ENCODE measurements at places on chromosomes 1 and 21.

- no peak for DNase-seq
These were observed 1422.9 kb downstream of the KCNT2 start for GRCh38 chr1:195185321-195185720.

GRCh38 chr1:203162403-203162802 lies 13.2 kb downstream of the MYBPH start:
- DNase-seq: no peak

- no peak for DNase-seq
These were observed 6.2 kb downstream of the TMEM59 start for GRCh38 chr1:54046671-54047383.

- DNase-seq: no peak
These were observed 45.5 kb downstream of the DHRS3 start for GRCh38 chr1:12572522-12572921.

DNA sequence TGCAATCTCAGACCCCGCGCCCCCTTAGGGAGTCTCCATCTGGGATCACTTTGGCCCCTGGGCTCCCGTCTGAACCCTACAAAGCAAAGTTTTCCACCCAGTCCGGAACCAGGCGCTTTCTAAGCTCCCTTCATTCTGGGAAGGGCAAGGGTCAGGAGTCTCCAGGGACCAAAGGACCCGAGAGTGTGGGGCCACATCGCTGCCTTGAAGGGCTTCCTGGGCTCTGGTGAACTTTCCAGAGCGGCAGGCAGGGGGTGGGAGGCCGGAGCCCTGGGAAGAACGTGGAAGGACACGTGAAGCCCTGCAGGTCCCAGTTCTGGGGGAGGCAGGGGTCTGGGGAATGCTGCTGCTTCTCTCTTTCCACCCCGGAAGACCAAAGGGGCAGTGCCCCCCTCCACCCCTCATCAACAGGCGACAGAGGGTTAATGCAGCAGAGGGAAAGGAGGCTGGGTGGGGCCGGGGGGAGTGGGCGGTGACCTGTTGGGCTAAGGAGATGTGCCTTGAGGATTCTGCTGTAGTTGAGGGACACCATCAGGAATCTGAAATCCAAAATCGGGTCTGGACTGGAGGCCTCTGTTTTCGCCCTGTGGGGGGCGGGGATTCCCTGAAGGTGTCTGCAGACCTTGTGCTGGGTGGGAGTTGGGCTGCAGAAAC lies 734 bp downstream of the CDK18 start:
- DNase-seq: no peak

DNA sequence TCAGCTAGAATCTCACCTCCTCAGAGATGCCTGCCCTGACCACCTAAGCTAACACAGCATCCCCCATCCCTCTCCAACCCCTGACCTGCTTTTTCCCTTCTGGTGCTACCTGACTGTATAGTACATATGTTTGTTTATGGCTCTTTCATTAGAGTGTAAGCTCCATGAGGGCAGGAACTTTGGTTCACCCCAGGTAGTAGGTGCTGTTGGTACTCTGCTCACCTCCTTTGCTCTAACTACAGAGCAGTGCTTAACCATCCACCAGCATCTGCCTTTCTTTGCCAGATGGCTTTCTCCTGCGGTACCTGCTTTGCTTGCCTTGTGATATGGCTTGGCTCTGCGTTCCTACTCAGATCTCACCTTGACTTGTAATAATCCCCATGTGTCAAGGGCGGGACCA lies 18.7 kb upstream of the BLACAT1 start:
- DNase-seq: no peak

GRCh38 chr1:185309566-185309965 lies 7.5 kb downstream of the IVNS1ABP start:
- DNase-seq: no peak

GRCh38 chr1:109434484-109434883 lies 8.2 kb upstream of the PSMA5 start:
- no peak for DNase-seq

DNA sequence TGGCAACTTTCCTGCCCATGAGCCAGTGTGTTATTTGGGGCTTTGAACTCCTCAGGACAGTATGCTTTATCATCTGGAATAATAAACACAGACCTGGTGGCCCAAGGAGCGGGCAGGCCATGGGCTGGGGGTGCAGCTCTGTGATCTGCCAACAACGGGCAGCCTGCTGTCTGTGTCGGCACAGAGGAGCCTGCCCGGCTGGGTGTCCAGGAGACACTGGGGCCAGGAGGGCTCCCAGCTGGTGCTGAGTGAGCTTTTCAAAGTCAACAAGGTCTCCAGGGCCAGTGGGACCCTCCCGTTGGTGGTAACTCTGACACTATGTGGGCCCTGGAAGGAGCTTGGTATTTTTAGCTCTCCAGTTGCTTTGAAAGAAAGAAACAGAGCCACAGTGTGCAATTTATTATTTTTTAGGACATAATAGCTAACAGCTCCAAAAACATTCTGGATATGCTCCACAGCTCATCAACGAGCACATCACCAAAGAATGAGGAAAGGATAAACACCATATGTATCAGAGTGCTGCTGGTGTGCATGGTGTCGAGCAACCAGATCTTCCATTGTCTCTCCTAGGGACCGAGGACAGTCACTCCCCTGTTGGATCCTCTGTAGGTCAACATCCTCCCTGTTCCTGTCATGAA lies 488.7 kb upstream of the USP24 start:
- no peak for DNase-seq

GRCh38 chr1:27600498-27601175 lies 3.3 kb downstream of the AHDC1 start:
- no peak for DNase-seq

GRCh38 chr1:207049974-207050391 lies 1.0 kb downstream of the YOD1 start:
- no peak for DNase-seq

DNA sequence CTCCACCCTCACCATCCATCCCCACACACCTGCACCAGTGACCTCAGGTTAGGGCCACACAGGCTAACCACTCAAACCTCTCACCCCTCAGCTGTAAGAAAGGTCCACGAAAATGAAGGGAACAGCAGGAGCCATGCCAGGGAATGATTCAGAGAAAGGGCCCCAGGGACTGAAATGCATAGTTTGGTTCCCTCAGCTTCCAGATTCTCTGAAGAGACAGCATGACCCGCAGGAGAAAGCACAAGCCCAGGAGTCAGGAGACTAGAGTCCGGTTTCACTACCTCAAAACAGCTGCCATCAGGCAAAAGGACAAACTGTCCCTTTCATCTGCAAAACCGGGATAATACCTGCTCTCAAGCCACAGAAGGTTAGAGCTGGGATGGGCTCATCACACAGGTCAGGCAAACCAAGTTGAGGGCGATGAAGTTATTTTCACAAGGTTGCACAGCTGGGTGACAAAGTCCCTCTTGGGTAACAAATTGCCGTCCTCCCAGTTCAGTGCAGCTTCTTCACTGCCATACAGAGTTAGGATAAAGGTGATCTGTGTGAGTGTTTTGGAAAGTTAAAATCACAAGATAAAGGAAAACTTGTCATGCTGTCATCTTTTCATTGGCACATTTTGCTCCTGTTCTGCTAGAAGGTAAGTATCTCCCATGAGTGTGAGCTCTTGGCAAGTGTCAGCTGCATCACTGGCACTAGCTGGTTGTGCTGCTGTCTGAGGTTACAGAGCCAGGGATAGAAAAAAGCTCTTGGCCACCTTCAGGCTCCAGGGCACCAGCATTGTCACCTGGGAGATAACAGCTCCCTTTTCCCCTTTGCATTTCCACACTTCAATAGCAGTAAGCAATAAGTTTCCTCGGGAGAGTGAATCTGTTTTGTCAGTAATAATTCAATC lies 120.4 kb downstream of the KCNH1 start:
- no peak for DNase-seq

DNA sequence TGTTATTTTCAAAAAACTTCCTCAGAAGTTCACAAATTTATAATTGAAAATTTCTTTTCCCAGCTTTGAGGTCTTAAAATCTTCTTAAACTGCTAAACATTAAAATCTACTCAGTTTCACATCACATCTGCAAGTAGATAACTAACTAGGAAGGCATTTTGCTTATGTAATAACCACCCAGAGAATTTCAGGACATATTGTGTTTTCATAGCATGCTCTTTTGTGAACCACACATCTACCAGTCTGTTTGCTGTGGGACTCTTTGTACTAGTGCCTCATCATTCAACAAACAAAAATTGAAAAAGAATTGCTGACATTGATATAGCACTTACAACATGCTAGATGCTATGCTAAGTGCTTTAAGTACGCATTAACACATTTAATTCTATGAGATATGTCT lies 31.6 kb upstream of the C1orf146 start:
- DNase-seq: peak; percentile 13
